ENCODE measurements at places on chromosomes 13 and 19.

GRCh38 chr13:99983499-99984401, 2.2 kb downstream of the ZIC2 start:
- DNase-seq, result no peak

- peak; percentile 33 for DNase-seq
These were observed 248.5 kb downstream of the KCTD12 start for GRCh38 chr13:76637641-76638141.

DNA sequence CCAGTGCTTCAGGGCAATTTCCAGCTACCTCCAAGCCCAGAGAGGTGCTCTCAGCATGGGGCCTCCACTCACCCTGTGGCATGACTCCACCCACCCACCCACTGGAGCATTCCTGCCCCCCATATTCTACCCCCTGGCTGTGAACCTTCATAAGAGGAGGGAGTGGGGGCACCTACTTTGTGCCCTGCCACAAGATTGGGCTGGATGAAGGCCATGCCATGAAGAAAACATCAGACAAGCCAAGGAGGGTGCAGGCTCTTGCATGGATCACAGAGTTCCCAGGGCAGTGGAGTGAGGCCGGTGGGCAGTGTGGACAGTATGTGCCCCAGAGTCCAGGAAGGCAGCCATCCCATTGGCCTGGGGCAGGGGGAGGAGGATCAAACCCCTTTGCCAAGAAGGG, 97.8 kb downstream of the UQCRFS1 start:
- DNase-seq, result no peak

GRCh38 chr13:21685485-21686064, 14.7 kb downstream of the FGF9 start:
- no peak for DNase-seq

DNA sequence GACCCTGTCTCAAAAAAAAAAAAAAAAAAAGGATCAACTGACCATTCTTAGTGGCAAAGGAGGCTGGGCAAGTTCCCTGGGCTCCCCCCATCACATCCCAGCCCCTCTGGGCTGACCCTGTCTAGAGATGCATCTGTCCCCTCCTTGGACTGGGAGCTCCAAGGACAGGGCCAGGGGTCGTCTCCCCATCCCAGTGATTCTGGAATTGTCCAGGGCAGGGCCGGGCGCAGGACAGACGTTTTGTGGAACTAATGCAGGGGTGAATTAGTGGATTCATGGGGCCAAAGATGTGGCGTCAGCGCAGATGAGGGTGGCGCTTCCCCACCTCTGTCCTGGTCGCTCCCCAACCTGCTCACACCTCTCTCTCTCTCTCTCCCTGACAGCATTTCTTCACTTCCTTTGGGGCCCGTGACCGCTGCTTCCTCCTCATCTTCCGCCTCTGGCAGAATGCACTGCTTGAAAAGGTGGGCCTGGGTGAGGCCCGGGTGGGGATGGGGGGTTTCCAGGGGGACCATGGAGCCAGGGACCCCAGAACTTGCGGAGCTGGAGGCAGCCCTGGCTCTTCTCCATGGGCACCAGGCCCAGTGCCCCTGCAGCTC, 11.1 kb downstream of the GRAMD1A start:
- no peak for DNase-seq

GRCh38 chr19:24054044-24054935, 32.7 kb upstream of the ZNF254 start:
- peak; percentile 68 for DNase-seq

DNA sequence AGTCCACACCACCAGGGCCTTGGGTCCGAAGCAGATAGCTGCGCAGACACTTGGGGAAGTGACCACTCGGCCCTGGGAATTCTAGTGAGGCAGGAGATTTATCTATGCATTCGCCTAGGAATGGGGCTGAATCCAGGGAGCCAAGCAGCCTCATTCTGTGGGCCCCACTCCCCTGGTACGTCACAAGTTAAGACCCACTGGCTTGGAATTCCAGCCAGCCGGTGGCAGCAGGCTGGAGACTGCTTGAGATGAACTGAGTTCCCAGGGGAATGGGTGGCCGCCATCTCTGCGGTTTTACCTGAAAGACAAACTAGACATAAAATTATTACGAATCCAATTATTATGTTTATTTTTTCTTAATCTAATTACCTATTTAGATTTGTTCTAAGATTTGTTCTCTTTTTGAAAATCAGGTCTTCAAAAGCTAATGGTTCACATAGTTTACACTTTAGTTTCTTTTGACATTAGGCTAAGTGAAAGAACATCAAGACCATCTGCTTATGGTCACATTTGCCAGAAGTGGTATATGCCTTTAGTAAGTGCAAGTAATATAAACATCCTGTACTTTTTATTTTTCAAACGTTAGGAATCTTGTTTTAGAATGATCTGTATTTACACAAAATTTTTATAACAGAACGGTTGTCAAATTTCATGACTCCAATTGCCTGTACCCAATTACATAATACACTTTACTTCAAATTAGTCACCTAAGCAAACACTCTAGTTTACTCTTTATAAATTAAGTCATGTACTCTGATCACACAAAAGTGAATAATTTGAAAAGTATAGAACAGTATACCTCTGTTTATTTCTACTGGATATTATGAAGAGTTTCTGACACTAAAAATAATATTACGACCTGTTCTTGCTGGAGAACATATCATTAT, 74.4 kb downstream of the SLITRK6 start:
- no peak for DNase-seq

DNA sequence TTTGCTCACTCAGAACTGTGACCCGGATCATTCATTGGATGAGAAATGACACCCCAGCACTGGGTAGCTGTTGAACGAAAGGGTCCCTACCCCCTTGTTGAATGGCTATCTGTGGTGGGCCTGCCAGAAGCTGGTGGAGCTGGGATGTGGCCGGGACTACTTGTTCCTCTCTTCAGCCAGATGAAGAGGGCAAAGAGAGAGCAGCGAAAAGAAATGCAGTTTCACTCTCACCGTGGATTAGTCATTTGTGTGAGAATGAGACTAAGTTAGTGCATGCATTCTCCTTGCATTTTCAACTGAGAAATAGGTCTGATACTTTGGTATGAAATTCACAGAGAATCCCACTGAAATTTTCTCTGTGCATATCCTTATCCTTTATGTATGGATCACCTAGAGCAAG, 553.1 kb downstream of the IRS2 start:
- DNase-seq, result no peak

- no peak for DNase-seq
These were observed 2.3 kb upstream of the ZNF837 start for GRCh38 chr19:58382997-58383603.

DNA sequence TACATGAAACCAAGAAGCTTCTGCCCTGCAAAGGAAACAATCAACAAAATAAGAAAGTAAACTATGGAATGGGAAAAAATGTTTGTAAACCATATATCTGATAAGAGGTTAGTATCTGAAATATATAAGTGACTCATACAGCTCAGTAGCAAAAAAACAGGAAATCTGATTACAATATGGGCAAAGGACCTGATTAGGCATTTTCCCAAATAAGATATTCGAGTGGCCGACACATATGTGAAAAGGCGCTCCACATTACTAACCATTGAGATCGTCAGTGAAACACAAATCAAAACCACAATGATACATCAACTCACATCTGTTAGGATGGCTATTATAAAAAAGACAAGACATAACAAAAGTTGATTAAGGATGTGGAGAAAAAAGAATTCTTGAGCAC, 2818.6 kb upstream of the PCDH20 start:
- DNase-seq, result peak; percentile 61

DNA sequence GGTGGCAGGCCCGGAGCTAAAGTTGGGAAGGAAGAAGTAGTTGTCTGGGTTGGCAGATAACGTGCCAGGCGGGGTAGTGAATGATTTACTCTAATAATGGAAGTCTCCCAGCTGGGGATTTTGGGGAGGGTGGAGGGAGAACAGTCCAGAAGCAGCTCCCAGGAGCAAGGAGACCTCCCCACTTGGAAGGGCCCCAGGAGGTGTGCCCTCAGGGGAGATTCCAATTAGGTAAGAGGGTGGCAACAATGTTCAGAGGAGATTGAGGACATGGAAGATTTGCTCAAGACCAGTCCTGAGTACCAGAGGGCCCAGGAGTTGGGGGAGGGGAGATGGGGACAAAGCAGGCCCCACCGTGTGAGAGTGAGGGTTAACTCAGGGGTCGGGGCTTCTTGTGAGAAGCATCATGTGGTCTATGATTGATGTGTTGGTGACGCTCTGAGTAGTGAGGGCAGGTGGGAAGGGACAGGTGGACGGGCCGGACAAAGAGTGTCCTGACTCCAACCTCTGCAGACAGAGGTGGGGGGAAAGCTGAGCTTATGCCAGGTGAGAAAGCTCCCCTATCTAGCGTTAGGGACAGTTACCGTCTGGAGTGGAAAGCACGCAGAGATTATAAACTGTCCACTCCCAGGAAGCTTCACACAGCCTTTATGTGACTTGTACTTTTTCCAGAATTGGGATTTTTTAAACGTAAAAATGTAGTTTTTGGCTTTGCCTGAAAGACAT, 3.5 kb downstream of the SPINT2 start:
- DNase-seq, result no peak

DNA sequence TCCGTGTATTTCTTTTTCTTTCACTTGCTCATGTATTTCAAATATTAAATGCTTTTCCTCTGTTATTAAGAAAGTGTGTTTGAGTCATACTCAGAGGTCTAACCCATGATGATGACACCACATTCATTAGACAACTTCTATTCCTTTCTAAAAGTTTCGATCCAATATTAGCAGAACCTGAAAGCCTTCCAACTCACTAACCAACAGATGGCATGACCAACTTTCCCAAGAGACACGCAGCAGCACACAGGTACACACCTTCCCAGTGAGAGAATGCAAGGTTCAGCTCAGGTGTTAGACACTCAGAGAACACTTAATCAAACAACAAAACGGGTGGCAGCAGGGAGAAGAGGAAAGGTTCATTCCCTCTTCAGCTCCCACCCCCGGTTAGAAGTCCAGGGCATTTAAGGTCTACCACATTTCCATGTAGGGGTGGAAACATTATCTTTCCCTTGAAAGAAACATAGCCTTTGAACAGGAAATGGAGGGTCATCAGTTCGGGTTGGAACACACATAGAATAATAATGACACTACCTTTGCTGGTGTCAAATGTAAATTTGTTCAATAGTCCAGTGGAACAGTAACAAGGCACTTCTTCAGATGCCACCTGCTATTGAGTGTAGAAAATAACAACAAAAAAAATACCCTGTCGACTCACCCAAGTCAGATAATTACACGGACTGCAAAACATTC, 404.2 kb downstream of the COG6 start:
- DNase-seq, result no peak

GRCh38 chr13:41700790-41701310, 243.5 kb downstream of the RGCC start:
- peak; percentile 87 for DNase-seq

- no peak for DNase-seq
These were observed 24.0 kb upstream of the LAIR1 start for GRCh38 chr19:54388802-54389139.

DNA sequence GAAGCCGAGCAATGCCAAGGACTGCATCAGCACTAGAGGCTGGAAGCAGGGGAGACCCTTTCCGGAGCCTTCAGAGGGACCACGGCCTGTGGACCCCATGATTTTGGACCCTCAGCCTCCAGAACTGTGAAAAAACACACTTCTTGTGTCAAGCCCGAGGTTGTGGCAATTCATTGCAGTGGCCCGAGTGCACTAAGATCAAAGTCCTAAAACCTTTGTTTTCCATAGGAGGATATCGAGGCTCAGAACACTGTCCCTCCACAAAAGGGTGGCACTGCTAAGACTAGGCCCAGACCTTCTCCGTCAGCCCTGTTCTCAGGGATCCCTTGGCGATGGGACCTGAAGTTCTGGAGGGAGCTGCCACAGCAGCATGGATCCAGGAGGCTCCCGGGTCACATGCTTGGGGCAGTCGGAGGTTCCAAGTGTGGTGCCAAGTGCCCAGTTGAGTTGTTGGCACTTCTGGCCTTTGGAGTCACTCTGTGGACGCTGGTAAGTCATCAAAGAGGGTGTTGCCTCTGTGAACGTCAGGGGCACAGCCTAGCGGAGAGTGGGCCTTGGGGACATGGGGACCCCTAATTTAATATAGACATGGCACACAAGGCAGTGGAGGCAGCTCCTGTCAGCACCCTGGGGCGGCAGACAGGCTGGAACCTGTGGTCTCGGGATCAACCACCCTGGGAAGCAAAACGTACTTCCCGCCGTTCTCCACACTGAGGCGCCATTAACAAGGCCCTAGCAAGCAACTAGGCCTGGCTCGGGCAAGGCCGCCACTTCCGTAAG, 199.2 kb downstream of the COL4A1 start:
- DNase-seq, result no peak

- peak; percentile 93 for DNase-seq
These were observed 109.8 kb upstream of the MLNR start for GRCh38 chr13:49110122-49110912.

GRCh38 chr13:74839656-74840055, 642.3 kb downstream of the TBC1D4 start:
- peak; percentile 21 for DNase-seq

DNA sequence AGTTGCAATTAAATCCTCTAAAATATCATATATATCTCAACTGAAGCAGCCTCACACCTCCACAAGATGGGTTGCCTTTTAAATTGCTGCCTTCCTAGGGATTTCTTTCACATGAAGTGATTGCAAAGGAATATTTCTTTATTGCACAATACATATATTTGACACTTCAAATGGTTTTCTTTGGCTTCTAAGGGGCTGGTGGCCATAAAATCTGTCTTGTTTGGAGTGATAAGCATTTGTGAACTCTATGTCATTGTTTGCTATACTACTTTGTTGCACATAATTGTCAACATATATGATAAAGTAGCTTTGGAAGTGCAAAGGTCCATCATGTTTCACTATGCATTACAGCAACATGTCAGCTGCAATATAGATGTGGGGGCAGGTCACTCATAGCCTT, 2380.9 kb downstream of the PCDH9 start:
- DNase-seq, result no peak

- DNase-seq, result no peak
These were observed 278.0 kb downstream of the FGF9 start for GRCh38 chr13:21948769-21949474.

GRCh38 chr19:6099599-6099998, 10.7 kb downstream of the RFX2 start:
- no peak for DNase-seq

- DNase-seq, result no peak
These were observed 96.3 kb upstream of the C1QTNF9B start for GRCh38 chr13:23993680-23993985.

GRCh38 chr13:39815345-39816111, 160.1 kb downstream of the COG6 start:
- DNase-seq, result peak; percentile 48

DNA sequence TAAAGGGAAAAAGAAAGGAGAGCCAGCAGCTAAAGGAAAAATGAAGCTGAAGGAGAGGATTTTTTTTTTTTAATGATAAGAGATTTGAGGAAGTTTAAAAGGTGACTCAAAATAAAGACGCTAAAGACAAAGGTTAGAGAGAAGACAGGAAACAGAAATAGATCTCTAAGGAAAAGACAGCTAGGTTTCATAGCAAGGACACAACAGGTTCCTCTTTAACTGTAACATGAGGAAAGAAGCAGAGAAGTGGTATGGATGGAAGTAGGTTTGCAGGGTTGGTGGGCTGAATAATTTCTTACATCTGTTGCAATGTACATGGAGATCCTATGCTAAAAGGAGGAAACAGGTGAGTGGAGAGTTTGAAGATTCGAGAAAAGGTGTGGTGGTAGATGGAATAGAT, 107.5 kb downstream of the MYCBP2 start:
- no peak for DNase-seq
